ENCODE measurements at places on chromosomes 4 and X.

- DNase-seq = no peak
These were observed 47.8 kb downstream of the SLIT2 start for GRCh38 chr4:20299515-20299914.

GRCh38 chr4:3862640-3863420 lies 96.6 kb downstream of the ADRA2C start:
- DNase-seq = no peak

GRCh38 chr4:5385741-5386311 lies 322.5 kb downstream of the EVC2 start:
- DNase-seq = no peak

GRCh38 chr4:75038376-75038775 lies 105.5 kb downstream of the PARM1 start:
- no peak for DNase-seq

- no peak for DNase-seq
These were observed 61.6 kb downstream of the SCML1 start for GRCh38 chrX:17798921-17799320.

DNA sequence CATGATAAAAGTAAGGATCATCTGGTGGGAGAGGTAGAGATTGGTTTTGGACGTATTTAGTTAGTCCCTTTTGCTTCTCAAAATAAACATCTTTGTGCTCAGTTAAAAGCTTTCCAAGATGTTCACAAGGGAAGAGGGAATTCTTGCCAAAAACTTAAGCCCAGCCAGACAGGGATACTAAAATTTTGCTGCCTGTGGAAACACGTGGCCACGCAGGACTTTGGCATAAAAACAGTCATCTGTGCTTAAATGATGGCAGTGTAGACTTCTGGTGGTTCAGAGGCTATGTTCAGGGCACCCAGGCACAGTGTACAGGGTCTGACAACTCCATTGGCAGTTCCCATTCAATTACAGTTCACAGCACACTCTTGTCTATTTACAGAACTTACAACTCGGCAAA lies 93.2 kb upstream of the JADE1 start:
- DNase-seq = no peak

DNA sequence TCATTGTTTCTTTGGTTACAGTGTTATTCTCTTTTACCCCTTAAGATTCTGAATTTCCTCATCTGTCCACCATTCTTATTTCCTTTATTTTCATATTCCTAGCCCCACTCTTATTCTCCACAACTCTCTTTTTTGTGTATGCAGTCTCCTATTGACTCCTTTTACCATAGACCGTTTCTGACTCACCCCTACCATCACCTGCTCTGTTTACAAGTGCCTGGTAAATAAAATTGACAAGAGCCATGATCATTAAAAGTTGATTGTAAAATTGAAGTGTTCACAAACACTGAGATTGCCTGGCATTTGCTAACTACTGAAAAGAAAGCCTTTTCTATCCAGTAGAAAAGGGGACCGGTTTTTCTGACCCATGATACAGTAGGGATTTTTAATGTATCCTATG lies 54.4 kb downstream of the MRPL1 start:
- no peak for DNase-seq

DNA sequence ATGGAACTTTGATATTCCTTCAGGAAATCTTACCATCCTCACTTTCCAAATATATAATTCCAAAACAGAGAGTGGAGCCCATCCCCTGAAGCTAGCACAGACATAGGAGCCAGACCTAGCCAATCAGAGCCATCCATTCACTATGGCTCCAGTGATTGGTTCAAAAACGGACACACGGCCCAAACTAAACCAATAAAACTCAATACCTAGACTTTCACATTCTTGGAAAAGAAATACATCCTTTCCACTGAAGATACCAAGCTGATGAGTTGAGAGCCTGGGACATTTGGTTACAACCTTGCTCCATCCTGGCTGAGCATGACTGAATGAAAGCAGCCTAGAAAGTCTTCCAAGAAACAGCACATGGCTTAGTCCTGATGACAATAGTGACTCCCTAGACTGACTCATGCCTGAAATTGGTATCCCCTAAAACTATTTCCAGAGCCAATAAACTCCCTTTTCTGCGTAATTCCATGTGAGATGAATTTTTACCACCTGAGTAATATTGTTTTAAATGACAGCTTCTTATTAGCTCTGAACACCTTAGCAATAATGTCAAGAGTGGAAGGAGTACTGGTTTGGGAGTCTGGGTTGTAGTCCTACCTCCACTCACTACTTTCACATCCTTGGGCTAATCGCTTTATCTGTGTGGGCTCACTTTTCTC lies 189.6 kb upstream of the LNX1 start:
- no peak for DNase-seq

GRCh38 chrX:38089173-38089982 lies 83.0 kb downstream of the SYTL5 start:
- no peak for DNase-seq

GRCh38 chrX:8729811-8730210 lies 2.1 kb downstream of the ANOS1 start:
- no peak for DNase-seq

- DNase-seq = no peak
These were observed 93.0 kb upstream of the ANK2 start for GRCh38 chr4:112956484-112956896.

DNA sequence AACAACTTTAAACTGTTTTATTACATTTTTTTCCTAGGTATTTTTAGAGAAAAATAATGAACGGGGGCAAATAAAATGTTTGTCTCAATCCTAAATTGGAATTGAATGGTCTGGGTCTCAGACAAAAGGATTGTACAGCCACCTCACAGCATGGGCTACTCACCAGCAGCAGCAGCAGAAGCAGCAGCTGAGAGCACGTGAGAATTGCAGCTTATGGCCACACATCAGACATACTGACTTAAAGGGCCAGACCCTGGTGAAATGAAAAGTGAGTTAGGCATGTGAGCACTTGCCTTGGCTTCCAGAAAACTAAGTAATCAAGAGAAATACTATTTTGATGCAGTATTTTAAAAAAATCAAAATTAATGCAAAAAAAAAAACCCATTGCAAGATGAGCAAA lies 56.6 kb downstream of the AASDH start:
- DNase-seq = no peak

GRCh38 chr4:162878096-162878495 lies 288.6 kb downstream of the NAF1 start:
- DNase-seq = no peak

GRCh38 chrX:129530410-129530809 lies 7.1 kb upstream of the SMARCA1 start:
- DNase-seq = no peak
